ENCODE measurements at places on chromosomes 5 and 9. TPM values are rescaled to one million over a fixed set of nuclear protein-coding genes. Genes with fewer than 3 reads are reported as not detected.
A peak's percentile ranks its signal among the peaks of the same experiment; 100 is the strongest.

The C5orf22 gene
- 19.7 TPM for total RNA-seq

The PLAC8L1 gene
- total RNA-seq = not detected

The MRPL22 gene
- 37.3 TPM for total RNA-seq

The MGAT4B gene
- 71.7 TPM for total RNA-seq

DNA sequence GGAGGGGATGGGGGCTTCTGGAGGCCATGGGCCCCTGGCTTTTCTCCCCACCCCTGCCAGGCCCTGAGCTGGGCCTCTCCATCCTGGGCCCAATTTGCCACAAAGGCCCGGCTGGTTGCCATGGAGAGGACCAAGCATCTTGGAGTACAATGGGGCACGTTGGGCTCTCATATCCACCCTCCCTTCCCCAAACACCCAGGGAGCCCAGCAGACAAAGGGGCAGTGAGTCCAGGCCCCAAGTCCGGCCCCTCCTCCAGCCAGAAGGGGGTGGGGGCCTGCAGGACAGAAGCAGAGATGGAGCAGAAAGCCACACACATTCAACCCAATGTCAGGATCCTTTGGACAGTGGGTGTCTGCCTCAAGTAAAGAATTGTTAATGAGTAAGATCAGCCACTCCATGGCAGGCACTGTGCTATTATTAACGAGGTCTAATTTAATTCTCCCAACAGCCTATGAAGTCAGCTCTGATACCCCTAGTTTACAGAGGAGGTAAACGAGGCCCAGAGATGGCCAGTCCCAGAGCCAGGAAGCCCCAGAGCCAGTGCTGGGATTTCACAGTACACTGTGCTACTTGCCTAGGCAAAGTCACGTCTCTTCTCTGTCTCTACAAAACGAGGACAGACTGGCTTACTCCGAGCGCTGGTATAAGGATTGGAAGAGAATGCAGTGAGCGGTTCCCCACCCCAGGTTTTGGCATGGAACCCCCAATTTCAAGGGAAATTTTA lies 2.3 kb downstream of the CRB2 start:
- no peak for DNase-seq

DNA sequence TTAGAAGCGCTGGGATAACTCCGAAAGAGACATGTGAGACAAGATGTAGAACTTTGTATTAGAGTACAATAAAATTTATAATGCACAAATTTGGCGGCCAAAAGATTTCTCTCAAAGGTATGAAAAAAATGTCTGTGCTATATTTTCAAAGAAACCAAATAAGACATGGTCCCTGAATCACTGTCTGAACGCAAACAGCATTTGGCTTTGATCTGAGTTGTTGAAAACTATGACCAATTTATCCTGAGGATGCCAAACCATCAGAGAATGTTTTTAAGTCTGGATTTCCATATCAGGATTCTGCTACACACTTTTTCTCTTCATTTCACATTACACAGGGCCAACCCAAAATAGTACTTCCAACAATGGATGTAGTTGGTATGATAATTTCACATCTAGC lies 9.9 kb upstream of the GLIS3 start:
- DNase-seq = no peak

The TSLP gene
- 0.22 TPM for total RNA-seq

DNA sequence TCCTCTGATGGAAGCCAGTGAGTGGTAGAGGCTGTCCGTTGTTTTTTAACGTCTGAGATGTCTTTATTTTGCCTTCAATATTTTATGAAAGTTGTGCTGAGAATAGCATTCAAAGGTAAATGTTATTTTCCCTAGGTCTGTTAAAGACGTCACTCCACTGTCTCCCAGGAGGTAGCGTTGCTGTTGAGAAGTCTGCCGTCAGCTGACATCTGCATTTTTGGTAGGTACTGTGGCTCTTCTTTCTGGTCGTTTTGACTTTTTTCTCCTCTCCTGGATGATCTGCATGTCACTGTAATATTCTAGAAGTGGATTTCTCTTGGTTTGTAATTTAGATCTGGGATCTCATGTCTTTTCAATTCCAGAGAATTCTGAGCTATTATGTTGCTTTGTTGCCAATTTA lies 26.4 kb downstream of the SURF6 start:
- no peak for DNase-seq

- no peak for DNase-seq
Observed at GRCh38 chr9:3413984-3414383, 111.8 kb downstream of the RFX3 start.

DNA sequence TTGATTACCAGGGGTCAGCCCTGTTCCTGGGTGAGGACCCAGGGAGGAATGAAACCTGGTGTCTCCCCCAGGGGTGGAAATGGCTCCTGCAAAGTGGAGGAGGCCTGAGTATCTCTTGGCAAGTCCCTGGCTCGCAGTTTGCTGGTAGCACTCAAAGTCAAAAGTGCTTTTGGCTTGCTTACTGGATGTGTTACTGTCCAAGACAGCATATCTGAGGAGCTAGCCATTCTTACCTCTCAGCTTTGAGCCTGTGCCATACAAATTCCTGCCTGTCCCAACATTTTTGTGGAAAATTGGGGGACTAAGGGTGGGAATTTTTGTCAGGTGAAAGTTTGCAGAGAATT lies 9.9 kb downstream of the ZNF618 start:
- no peak for DNase-seq

- DNase-seq = no peak
Observed at GRCh38 chr5:62587737-62588136, 9.1 kb downstream of the LRRC70 start.

DNA sequence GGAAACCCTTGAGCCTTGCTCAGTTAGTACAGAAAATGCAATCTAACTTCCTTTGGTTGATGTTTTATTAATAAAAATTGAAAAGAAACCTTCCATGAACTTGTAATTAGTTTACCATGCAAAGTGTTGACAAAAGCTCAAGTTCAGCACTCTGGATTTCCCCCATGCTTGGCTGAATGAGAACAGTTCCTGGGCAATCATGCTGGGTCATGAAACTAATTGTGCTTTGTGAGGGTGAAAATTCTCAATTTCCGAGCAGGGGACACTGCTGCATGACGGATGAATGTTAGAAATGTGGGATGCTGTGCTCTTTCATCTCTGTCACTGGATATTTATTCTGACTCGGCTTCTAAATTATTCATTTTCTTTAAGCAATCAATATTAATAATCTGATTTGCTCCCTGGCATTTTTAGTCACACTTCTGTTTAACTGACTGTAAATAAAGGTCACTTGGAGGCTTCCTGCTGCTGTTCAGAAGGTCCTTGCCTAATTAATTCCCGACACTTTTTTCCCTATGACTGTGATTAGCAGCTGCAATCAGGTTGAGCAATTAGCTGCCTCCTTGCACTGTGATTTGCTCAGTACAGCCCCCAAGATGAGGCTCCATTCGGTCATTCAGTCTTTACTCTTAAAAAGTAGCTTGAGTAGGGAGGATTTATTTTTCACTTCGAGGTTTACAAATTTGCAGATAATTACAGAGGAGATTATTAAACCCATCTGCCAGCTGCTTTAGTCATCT lies 678.1 kb upstream of the ZNF608 start:
- DNase-seq = no peak

The CER1 gene
- total RNA-seq = not detected

The AFAP1L1 gene
- 54.8 TPM for total RNA-seq

- peak; percentile 62 for DNase-seq
Observed at GRCh38 chr5:132254321-132254977, 3.0 kb upstream of the PDLIM4 start.

DNA sequence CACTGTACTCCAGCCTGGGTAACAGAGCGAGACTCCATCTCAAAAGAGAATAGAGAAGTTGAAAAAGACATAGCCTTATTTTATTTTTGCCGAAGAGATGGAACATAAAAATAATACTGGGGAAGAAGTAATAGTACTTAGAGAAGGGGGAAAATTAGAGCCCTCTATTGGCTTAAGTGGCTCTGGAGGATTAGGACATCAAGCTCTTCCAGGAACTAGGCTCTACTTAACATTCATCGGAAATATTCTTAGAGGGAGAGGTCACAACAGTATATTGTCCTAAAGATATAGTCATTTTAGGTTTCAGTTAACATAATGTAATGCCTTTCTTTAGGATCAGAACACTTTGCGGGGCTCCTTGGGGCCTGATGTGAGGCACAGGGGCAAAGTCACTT lies 86.0 kb upstream of the PLPP1 start:
- DNase-seq = no peak

The NR2F1-AS1 gene
- total RNA-seq = 49.3 TPM

- DNase-seq = no peak
Observed at GRCh38 chr9:110065532-110065931, 142.4 kb downstream of the C9orf152 start.

DNA sequence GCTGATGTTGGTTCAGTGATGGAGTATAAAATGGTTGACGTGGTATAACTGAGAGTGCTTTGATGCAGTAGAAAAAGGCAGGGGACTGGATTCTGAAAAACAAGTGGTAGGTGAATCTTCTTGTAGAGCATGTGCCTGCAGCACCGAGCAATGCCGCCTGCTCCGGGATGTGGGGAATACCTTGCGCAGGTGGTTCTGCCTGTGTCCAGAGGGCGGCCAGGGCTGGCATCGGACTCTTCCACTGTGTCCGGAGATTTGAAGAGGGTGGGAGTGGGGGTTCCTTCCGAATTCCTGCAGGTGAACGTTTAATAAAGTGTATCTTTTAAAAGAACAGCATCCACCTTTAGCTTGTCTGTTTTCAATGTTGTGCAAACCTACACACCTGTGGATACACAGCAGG lies 238.0 kb downstream of the FANCC start:
- DNase-seq = no peak

DNA sequence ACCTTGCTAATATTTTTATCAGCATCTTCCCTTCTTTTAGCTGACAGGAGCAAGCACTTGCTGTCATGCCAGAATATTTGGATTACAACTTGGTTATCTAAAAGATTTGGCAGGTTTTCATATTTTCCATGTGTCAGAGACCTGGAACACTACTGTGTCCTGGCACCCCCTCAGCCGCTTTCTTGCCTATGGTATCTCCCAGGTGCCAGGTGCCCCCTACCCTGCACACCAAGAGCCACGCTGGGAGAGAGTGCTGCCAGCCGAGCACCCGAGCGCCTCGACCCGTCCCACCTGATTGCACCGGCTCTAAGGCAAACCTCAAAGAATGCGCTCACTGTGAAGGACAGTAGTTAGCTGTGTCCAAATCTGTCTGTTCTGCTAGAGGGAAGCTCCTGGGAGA lies 84.8 kb downstream of the GTF3C4 start:
- no peak for DNase-seq

The FCN2 gene
- not detected for total RNA-seq

GRCh38 chr9:95030920-95031642 lies 286.4 kb downstream of the FANCC start:
- no peak for DNase-seq

All from sciatic nerve (tissue), 2 donors.